GM13976 (cell line): ENCODE measurements at places on chromosomes 6 and 20.

GRCh38 chr20:32764005-32764960 is 2.1 kb downstream of the DNMT3B start:
- no peak for DNase-seq

DNA sequence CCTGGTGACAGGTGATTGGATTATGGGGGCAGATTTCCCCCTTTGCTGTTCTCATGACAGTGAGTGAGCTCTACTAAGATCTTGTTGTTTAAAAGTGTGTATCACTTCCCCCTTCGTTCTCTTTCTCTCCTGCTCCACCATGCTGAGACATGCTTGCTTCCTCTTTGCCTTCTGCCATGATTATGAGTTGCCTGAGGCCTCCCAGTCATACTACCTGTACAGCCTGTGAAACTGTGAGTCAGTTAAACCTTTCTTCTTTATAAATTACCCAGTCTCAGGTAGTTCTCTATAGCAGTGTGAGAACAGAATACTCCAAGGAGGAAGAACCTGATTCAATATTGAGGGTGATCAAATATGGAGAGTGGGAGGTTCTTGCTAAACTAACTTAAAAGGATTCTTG is 724.9 kb downstream of the DOK5 start:
- DNase-seq, result no peak

GRCh38 chr20:57568088-57568896 is 7.4 kb downstream of the PCK1 start:
- no peak for DNase-seq

- DNase-seq, result peak; percentile 53
Observed at GRCh38 chr20:37095108-37095598, 644 bp downstream of the RBL1 start.

- no peak for DNase-seq
Observed at GRCh38 chr6:134323698-134324097, 5.8 kb upstream of the SGK1 start.

DNA sequence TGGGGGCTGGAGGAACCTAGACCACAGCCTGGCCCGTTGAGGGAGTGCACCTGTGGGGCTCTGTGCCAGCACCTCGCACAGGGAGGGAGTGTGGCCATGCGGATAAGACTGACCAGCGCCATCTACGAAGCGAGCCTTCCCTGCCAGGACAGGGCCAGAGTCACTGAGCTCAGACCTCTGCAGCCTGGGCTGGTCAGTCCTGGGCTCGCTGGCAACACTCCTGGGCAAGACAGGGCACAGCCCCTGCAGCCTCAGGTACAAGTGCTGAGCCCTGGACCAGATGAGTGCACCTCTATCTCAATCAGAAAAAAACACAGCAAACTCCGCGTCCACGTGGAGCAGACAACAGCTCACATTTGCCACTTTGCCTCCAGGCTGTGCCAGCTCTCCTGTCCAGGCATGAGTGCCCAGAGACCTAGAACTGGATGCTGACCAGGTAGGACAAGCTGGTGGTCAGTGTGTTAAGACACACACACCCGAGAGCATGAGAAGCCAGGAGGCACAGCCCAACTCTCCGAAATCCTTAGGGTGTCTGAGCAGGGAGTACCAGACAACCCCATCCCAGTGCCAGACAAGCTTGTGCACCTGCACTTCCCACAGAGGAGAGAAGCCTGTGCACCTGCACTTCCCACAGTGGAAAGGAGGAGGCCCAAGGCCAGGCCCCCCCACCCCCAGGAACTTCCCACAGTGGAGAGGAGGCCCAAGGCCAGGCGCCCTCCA is 4.9 kb downstream of the ARFRP1 start:
- no peak for DNase-seq

- DNase-seq, result no peak
Observed at GRCh38 chr6:154593122-154593521, 82.6 kb upstream of the CNKSR3 start.

- DNase-seq, result no peak
Observed at GRCh38 chr6:81491454-81492101, 260.9 kb downstream of the TENT5A start.

GRCh38 chr20:21279706-21280521 is 23.2 kb upstream of the XRN2 start:
- DNase-seq, result no peak
